ENCODE measurements at places on chromosomes 2 and 18. TPM values are rescaled to one million over a fixed set of nuclear protein-coding genes. Genes with fewer than 3 reads are reported as not detected.

- no peaks in the 10 kb centered on the region for H3K36me3 ChIP-seq
- H3K4me1 ChIP-seq, result no peaks in the 10 kb centered on the region
These were observed 329.4 kb upstream of the LYPD1 start for GRCh38 chr2:132999421-132999820.

GRCh38 chr2:74513605-74514367 is 464 bp upstream of the TLX2 start:
- no peak overlapping the region for H3K27ac ChIP-seq
- H3K4me3 ChIP-seq, result no peak overlapping the region
- H3K27me3 ChIP-seq, result peaks cover 41% of the 10 kb centered on the region
- DNase-seq, result no peak
- H3K4me1 ChIP-seq, result peaks cover 30% of the 10 kb centered on the region
- H3K36me3 ChIP-seq, result no peaks in the 10 kb centered on the region

The KRTCAP3 gene
- total RNA-seq, result 3.9 TPM

The NHEJ1 gene
- total RNA-seq, result 17.7 TPM

- H3K4me1 ChIP-seq, result peaks cover 30% of the 10 kb centered on the region
- no peak for DNase-seq
- no peak overlapping the region for H3K4me3 ChIP-seq
- no peaks in the 10 kb centered on the region for H3K27me3 ChIP-seq
- peak overlapping the region; percentile 64 for H3K27ac ChIP-seq
These were observed 2.9 kb upstream of the LPIN2 start for GRCh38 chr18:3015851-3016250.

DNA sequence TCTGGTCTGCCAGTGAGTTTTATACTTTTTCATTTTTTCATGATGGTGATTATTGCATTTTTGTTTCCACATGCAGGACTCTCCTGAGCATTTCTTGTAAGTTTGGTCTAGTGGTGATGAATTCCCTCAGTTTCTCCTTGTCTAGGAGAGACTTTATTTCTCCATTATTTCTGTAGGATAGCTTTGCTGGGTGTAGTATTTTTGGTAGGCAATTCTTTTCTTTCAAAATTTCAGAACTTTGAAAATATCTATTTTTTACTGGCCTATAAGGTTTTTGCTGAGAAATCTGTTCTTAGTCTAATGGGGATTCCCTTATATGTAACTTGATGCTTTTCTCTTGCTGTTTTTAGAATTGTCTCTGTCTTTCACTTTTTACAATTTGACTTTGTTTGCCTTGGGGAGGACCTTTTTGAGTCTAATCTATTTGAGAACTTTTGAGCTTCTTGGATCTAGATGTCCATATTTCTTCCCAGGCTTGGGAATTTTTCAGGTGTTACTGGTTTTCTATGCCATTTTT is 149.1 kb downstream of the UBR3 start:
- no peak for DNase-seq
- no peak overlapping the region for H3K27ac ChIP-seq
- H3K36me3 ChIP-seq, result peaks cover 9% of the 10 kb centered on the region
- H3K27me3 ChIP-seq, result no peaks in the 10 kb centered on the region

DNA sequence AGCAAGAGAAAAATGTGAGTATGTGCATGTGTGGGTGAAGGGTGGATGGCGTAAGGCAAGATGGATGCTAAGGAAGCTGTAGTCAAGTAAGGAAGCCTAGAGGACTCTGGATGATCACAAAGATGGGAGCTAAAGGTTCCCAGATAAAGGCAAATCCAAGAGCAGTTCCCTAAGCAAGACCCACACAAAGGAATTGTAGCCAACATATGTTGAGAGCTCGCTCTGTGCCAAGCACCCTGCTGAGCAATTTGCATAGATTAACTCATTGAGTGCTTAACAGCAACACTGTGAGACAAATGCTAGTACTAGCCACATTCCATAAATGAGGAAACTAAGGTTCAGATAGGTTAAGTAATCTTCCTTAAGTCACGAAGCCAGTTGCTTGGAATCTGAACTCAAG is 132.6 kb downstream of the C1D start:
- H3K27ac ChIP-seq, result no peak overlapping the region
- no peaks in the 10 kb centered on the region for H3K4me1 ChIP-seq
- no peaks in the 10 kb centered on the region for H3K27me3 ChIP-seq

Data from vagina (tissue), 2 donors.